ENCODE measurements at places on chromosomes 5 and 9. TPM values are rescaled to one million over a fixed set of nuclear protein-coding genes. Genes with fewer than 3 reads are reported as not detected.

Gene TRAF1
- 2.3 TPM for total RNA-seq

Gene IFNE
- 3.3 TPM for total RNA-seq

Gene CDX1
- total RNA-seq = 0.09 TPM

Gene LRRC19
- not detected for total RNA-seq

Gene C7
- 1.1 TPM for total RNA-seq

Gene IL13
- total RNA-seq = not detected

Gene GNA14
- total RNA-seq = 0.57 TPM

Gene IFNA21
- total RNA-seq = not detected

Gene GDF9
- total RNA-seq = 0.09 TPM

Gene ICE1
- 14.9 TPM for total RNA-seq

Gene IRX1
- total RNA-seq = not detected

Gene FOXD4L4
- total RNA-seq = 0.14 TPM

Gene ANKRD31
- 0.14 TPM for total RNA-seq

Gene PTGES
- 108 TPM for total RNA-seq

Gene BRIX1
- total RNA-seq = 49.1 TPM

Measured in smooth muscle cell of bladder (primary cell).